ENCODE measurements at places on chromosomes 1 and 21. TPM values are rescaled to one million over a fixed set of nuclear protein-coding genes. Genes with fewer than 3 reads are reported as not detected.

GRCh38 chr21:45984584-45985095, 3.1 kb downstream of the COL6A1 start:
- DNase-seq: no peak

DNA sequence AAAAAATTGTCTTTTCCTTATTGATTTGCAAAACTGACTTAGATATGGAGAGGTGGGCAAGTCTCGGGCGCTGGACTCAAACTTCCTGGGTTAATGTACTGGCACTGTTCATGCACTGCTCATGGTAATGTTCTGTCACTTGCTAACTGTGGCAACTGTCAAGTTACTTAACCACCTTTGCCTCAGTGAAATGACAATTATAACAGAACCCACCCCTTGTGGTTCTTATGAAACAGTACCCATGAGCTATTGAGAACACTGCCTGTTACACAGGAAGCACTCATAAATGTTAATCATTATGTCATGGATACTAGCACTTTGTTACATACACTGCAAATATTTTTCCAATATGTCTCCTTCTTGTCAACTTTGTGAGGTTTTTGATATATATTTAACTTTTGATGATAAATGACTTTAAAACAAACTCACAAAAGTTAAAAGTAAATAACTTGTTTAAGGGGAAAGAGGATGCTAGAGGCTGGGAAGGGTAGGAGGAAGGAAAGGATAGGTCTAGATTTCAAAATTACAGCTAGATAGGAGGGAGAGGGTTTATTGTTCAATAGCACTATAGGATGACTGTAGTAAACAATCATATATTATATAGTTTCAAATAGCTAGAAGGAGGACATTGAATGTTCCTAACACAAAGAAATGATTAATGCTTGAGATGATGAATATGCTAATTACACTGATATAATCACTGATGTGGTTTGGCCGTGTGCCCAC, 342.5 kb downstream of the ADGRL2 start:
- DNase-seq: no peak

GRCh38 chr1:201545851-201546492, 7.0 kb downstream of the NAV1 start:
- no peak for DNase-seq

Gene TMEM269
- total RNA-seq: 0.16 TPM

GRCh38 chr1:244952940-244953339, 88.6 kb upstream of the HNRNPU start:
- DNase-seq: no peak

GRCh38 chr21:15210235-15210678, 145.5 kb upstream of the NRIP1 start:
- DNase-seq: peak; percentile 22

GRCh38 chr21:20998456-20998789, 214 bp downstream of the NCAM2 start:
- DNase-seq: no peak

DNA sequence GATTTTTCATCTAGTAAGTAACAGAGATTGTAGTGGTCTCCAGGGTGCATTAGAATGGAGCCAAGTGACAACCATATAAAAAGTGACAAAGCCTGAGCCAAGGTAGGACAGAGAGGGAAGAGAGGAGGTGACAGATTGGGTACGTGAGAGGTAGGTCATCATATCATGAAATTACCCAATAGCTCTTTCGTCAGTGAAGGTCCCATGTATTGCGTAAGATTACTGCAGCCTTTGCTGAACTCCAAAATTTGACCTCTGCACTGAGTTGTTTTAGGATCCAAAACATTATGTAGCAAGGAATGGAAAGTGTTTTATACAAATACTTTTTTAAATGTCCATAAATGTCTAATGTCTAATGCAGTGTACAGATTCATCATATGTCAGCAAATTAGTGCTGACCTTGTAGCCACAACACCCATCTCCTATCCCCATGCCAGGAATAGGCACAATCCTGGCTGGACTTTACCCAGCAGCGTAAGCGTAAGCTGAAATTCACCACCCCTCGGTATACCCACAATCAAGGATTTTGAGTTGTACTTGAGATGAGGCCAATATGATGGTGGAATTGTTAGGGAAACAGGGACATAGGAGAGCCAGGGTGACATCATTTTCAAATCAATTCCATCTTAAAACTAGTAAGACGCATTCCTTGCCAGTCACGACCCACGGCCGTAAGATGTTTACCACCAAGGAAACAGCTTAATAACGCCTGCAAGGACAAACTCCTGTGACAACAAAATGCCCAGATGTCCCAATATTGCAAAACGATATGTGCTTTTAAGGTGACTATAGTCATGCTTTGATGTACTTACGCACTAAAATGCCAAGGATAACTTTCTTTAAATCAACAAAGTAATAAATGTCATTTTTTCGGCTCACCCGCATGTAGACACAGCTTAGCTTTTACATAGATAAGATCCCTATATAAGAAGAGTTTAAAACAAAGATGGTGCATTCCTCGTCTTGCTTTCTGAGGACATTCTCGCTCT, 38.1 kb upstream of the GREM2 start:
- no peak for DNase-seq

GRCh38 chr1:30888391-30888790, 20.2 kb downstream of the SDC3 start:
- DNase-seq: peak; percentile 76

Gene BMP8B
- 0.48 TPM for total RNA-seq

Gene PSRC1
- 4.2 TPM for total RNA-seq

Gene ESPN
- total RNA-seq: not detected

GRCh38 chr1:189859385-189859977, 618.2 kb downstream of the BRINP3 start:
- no peak for DNase-seq

DNA sequence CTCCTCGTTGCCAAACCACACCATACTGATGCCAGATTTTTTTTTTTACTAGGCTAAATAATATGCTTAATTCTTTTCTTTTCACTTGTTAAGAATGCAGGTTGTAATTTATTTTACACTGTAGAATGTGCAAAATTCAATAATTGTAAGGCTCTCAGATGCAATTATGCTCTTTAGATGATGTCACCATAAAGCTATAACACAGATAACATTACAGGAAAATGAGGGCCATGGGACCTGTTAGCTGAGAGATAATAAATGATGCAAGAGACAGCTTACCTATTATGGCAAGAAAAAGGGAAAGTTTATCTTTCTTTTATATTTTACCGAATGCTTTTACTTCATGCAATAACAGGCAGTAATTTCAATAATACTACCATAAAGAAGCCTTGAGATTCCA, 35.4 kb downstream of the CHRM3 start:
- DNase-seq: no peak

DNA sequence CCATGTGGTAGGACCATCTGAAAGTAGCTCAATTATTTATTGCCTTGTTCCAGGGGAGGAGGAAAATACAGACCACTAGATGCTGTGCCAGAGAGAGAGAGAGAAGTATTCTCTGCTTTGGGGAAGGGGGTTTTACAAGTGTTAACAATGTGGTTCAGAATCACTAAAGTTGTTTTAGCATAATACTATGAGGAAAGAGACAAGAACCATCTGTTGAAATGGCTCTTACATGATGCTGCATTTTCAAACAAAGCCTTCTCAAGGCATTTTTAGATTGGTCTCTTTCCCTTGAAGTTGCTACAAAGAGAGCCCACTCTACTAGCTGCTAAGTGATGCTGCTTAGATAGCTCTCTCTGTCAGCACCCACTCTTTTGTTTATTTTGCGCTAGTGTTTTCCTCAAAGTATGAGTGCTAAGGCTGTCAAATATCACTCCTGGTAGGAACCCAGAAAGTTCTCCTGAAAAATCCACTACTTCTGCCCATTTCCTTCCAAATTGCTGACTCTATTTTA, 255.1 kb downstream of the NFIA start:
- no peak for DNase-seq

DNA sequence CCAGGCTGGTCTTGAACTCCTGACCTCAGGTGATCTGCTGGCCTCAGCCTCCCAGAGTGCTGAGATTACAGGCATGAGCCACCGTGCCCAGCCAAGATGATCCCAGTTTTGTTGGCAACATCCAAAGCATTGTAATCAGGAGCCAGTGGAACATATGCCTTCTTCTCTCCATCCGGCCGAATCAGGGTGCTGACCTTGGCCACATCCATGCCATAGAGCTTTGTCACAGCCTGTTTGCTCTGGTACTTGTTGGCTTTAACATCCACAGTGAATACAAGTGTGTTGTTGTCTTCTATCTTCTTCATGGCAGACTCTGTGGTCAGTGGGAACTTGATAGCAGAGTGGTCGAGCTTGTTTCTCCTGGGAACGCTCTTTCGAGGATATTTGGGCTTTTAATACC, 17.1 kb downstream of the TNFRSF8 start:
- no peak for DNase-seq

GRCh38 chr1:94875794-94876193, 51.1 kb downstream of the CNN3 start:
- DNase-seq: peak; percentile 68

GRCh38 chr1:213295860-213296259, 244.8 kb downstream of the RPS6KC1 start:
- DNase-seq: no peak

DNA sequence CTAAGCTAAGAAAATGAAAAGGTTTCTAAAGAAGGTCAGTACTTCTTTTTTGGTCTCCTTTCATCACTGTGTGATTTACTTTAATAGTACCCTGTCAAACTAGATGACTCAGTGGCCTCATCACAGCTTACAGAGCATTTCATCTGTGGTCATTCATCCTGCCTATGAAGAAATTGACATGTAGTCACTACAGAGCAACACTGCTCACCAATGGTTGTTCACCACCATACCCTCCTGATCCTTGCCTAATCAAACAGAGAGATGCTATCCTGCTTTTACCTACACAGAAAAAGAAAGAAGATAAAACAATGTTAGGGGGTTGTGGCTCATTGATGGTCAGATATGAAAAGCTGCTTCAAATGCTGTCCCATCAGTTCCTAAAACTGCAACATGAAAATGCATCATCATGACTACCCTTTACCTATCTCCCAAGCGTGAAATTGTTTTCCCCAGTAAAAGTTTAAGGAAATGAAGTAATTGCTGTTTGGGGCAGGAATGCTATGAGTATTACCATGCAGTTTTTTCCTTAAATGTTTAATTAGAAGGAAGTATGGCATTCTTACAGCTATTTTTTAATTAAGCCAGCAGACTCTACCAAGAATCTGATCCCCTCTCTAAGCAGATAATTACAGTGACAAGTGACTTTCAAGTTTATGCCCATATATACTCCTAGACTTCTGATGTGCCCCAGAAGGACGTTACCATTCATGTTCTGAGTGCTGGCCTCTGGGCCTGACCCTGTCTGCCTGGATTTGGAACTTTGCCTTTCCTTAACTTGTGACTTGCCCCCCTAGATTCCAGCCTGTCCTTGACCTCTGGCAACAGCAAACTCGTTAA, 46.1 kb upstream of the FBXO28 start:
- DNase-seq: no peak

DNA sequence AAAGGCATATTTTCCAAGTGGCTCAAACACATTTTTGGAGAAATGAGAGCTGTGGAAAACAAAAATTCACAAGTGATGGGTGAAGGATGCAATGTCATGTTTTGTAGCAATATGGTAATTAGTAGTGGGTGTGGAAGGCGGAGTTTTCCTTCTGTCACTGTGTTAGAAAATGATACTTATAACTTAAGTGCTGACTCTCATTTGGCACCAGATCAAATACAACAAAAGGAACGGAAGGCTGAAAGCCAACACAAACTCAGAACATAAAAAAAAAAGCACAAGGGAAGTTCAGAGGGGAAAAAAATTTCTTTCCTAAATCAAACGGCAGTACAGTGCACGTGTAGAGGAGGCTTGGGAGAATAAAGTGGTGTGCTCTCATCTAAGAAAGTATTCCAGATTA, at the start of gene TNFSF18:
Gene TNFSF18, minus strand, starts transcription at position 77 of the 400 bp plus-strand sequence. Its CDS starts 45 bp downstream, at position 32.
- DNase-seq: no peak

Gene C1orf174
- 18.1 TPM for total RNA-seq

Gene DYNLT5
- 0.33 TPM for total RNA-seq

Gene NR5A2
- total RNA-seq: 4.1 TPM

DNA sequence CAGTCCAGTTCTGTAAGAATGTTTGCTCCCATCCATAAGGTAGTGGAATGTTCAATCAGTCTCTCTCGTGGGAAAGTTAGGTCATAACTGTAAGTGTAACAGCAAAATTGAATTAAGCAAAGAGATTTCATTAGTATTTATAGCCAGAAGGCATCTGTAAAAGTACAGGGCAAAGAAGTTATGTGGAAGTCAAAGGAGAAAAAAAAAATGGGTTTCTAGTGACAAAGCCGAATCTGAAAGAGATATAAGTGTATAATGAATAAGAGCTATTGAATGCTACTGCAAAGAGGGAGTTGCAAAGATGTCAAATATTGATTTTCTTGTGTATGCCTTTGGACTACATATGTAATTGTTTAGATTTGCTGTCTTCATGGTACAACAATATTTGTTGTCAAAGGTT, 47.4 kb upstream of the FOXD3 start:
- no peak for DNase-seq

Gene SERTAD4
- total RNA-seq: 47.9 TPM

GRCh38 chr1:9561429-9561828, 22.2 kb downstream of the SLC25A33 start:
- no peak for DNase-seq

Gene LINGO4
- 0.88 TPM for total RNA-seq

Data from breast epithelium (tissue), 4 donors.